Amniotic stem cell (primary cell): ENCODE measurements at places on chromosomes 5 and 9.

- no peak for DNase-seq
Measured at GRCh38 chr9:2966565-2967300, 122.8 kb upstream of the PUM3 start.

- peak; percentile 24 for DNase-seq
Measured at GRCh38 chr9:28212979-28213378, 639.7 kb upstream of the C9orf72 start.

GRCh38 chr9:18611971-18612370 is 138.0 kb downstream of the ADAMTSL1 start:
- DNase-seq: no peak

DNA sequence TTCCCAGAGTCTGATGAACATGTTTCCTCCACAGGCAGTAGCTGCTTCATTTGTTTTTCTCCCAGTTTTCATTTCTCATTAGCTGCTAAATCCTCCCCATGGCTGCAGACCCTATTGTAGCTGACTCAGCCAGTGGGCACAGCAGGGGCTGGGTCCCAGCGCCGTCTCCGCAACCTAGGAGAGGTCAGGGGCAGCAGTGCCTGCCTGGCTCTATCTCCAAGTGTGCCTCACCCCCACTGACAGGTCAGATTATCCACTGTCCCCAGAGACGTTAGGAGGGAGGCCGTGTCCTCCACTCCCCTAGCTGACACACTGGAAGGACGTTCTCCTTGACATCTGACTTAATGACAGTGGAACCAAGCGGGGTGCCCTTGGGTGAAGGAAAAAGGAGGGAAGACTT is 31.1 kb downstream of the KCNIP1 start:
- DNase-seq: no peak

GRCh38 chr5:75050415-75050814 is 1.9 kb downstream of the GCNT4 start:
- no peak for DNase-seq

GRCh38 chr9:108205276-108205675 is 650.5 kb downstream of the ACTL7B start:
- no peak for DNase-seq

DNA sequence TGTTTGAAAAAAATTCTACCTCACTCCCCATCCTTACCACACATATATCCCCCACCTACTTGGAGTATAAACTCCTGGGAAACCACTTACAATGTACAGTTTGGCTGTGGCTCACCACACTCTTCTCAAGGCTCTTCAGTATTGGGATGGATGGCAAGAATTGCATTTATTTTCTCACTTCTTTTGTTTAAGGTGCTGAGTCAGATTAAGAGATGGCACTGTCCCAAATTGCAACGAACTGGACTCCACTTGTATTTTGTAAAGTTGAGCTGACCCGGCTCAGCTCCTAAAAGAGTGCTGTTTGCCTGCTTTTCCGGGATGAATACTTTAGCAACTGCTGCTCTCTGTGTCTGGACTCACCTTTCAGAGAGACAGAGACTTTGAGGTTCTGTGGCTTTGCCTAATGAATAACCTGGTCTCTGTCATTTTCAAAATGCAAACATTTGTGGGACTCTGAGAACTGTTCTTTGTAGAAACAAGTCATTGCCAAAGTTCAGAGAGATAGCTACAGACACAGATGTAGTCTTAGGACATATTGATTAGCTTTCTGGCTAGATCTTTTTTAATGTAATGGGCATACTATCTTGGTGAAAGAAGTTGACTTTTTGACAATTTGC is 42.2 kb downstream of the PPP2R2B start:
- no peak for DNase-seq

- DNase-seq: no peak
Measured at GRCh38 chr5:78961743-78962142, 23.4 kb downstream of the ARSB start.

- no peak for DNase-seq
Measured at GRCh38 chr5:129078247-129078646, 16.3 kb upstream of the ISOC1 start.

DNA sequence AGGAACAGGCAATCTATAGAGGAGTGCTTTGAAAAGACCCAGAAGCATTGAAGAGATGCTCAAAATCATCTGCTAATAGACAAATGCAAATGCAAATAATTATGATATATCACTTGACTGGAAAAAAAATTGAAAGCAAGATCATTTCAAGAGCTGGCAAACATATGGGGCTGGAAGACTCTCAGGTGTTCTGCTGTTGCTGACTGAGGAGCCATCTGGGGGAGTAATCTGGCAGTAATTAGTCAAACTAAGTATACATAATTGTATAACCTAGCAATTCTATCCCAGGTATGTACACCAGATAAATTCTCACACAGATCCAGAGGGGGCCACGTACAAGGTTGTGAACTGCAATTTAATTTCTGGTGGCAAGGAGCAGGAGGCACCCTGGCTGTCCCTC is 4.6 kb upstream of the HMHB1 start:
- no peak for DNase-seq

DNA sequence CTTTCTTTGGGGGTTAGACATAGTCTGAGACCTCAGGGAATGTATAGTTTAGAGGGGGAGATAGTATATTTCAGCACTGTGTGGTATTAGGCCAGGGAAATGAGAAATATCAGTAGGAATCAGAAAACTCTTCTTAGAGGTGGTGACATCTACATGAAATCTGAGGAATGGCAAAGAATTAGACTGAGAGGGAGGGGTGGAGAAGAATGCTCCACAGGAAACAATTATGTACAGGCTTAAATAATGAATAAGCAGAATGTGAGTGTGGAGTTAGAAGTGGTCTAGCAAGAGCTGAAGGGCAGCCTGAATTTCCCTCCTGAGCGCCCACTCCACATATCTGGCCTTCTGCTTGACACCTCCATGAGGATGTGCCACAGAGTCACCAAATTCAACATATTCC is 3.6 kb upstream of the MACIR start:
- no peak for DNase-seq

DNA sequence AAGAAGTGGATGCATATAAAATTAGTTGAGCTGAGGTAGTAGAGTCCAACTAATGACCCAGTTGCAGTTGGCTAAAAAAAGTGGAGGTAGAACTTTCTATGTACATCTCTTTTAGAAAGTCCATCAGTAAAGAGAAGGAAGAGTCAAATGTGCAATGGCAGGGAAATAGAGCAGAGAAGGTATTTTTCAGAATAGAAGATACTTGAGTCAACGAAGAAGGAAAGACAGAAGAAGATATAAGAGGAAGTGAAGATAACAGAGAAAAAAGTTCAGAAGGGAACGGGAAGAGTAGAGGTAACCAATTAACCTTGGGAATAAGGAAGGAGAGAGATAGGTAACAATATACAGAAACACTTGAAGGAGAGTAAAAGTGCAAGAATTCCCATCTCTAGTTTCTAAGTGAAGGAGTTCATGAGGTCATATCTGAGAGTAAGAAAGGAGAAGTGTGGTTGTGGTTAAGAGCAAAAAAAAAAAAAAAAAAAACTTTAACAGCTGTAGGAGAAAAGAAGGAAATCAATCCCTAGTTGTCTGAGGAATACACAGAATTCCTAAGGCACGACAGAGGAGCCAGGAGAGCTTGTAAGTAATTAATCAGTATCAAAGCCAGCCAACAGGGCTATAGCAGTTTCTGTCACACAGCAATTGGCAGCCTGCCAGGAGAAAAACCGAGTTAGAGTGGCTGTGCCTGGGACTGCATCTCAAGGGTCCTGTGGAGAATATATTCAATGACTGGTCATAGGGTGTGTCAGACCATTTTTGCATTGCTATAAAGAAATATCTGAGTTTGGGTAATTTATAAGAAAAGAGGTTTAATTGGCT is 61.0 kb downstream of the ARL15 start:
- DNase-seq: no peak
